ENCODE measurements at places on chromosomes 11 and 22. TPM values are rescaled to one million over a fixed set of nuclear protein-coding genes. Genes with fewer than 3 reads are reported as not detected.

The KCTD14 gene
- total RNA-seq = not detected

The OR4A5 gene
- not detected for total RNA-seq

The TRPT1 gene
- 30.8 TPM for total RNA-seq

The IL10RA gene
- 286 TPM for total RNA-seq

The GUCD1 gene
- 102 TPM for total RNA-seq

The BIK gene
- total RNA-seq = not detected

The TMEM191B gene
- 1.6 TPM for total RNA-seq

DNA sequence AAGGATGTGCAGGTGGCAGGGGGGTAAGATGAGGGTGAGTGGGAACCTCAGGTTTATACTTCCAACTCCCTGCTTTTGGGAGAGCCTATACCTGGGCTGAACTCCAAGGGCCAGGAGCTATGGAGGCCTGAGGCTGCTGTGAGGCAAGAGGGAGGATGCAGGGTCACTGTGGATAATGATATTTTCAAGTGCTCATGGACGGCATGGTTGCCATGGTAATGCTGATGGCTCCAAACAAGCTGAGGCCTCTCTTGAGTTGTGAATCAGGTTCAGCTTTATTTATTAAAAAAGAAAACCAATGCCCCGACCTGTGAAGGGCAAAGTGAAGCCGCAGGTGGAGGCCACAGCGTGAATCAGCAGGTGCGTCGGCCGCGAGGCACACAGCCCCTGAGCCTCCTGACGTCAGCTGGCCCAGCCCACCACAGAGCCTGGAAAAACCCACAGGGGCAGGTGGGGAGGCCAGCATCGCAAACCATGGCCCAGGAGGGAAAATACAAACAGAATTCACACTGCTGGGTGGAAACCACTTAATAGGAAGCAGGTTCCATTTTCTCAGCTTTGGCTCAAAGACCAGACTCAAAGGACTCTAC lies 17.4 kb upstream of the CREB3L1 start:
- DNase-seq = no peak

- DNase-seq = no peak
These were observed 8.2 kb upstream of the PLA2G3 start for GRCh38 chr22:31148488-31148887.

DNA sequence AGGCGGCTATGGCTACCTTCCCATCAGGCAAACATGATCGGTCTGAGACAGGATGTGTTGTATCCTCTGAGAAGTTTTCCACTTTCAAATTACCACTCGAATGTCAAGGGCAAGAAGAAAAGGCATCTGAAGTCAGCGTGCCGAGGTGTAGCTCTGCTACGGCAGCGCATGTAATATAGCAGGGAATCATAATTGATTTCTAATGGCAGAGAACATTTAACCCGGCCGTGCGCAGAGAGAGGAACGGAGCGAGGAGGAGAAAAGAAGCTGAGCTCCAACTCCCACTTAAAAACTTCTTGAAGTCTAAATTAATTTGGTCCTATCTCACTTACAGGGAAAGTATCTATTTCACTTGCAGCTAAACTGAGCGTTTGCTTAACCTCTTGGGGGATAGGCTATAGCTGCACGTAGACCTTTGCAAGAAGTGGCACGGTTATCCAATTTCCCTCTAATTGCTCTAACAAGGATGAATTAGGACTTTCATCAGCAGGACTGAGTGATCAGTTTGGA lies 137.3 kb upstream of the KIRREL3 start:
- DNase-seq = no peak

DNA sequence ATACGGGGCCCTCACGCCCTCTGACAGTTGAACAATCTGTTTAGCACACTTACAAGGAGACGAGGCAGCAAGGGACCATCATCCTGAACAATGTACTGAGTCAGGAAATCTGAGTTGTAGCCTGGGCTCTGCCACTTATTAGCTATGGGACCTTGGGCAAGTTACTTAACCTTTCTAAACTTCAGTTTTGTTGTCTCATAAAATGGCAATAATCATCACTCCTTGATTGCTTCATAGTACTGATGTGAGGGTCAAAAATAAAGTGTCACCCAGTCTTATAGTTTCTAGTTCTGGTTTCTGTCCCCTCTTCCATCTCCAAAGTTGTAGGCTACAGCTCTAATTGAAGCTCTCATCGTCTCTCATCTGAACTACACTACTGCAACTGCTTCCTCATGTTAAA lies 46.7 kb downstream of the RELT start:
- no peak for DNase-seq

- no peak for DNase-seq
These were observed 46.6 kb upstream of the RCN1 start for GRCh38 chr11:32044158-32044863.

DNA sequence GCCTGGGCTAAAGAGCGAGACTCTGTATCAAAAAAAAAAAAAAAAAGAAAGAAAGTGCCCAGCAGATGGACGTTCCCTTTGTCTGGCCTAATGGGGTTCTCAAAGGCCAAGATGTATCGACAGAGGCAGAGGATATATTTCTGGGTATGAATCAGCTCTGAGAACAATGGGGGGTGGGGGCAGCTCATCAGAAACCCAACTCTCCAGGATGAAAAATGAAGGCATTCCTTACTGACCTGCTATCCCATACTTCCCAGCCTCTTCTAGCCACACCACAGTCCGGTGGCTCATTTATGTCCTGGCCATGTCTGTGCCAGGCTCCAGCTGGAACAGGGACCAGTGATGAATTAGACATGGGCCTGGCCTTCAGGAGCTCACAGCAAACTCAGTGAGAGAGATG lies 15.2 kb upstream of the POLD3 start:
- no peak for DNase-seq

DNA sequence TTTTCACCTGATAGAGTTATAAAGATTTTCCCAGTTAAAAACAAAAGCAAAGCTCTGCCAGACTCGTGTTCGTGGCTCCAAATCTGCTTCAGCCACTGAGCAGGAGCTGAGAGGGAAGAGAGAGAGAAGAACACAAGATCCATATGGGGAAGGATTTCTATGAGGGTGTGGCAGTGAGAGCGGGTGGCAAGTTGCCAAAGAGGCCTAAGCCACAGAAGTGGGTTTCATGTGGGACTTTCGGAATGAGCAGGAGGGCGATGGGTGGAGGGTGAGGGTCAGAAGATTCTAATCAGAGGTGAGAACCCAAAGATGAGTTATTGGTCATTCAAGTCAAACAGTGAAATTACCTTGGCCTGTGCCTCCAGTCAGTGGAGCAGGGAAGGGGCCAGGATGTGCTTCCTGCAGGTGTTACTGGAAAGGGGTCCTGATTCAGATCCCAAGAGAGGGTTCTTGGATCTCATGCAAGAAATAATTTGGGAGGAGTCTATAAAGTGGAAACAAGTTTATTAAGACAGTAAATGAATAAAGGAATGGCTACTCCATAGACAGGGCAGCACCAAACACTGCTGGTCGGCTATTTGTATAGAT lies 40.5 kb upstream of the TOP3B start:
- no peak for DNase-seq

DNA sequence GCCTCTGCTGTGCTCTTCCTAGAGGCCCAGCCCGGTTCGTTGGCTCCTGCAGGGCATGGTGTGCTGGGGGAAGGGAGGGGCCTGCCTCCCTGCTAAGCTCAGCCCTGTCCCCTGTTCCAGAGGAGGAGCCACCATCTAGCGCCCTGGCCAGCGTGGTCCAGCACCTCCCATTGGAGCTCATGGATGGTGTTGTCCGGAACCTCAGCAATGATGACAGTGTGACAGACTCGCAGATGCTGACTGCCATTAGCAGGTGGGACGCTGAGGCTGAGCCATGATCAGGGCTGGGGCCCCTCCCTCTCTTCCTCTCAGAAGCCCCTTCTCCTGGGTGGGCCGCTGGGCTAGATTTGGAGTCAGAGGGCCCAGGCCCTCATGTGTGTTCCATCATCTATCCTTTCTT lies 9.1 kb downstream of the USP35 start:
- no peak for DNase-seq

DNA sequence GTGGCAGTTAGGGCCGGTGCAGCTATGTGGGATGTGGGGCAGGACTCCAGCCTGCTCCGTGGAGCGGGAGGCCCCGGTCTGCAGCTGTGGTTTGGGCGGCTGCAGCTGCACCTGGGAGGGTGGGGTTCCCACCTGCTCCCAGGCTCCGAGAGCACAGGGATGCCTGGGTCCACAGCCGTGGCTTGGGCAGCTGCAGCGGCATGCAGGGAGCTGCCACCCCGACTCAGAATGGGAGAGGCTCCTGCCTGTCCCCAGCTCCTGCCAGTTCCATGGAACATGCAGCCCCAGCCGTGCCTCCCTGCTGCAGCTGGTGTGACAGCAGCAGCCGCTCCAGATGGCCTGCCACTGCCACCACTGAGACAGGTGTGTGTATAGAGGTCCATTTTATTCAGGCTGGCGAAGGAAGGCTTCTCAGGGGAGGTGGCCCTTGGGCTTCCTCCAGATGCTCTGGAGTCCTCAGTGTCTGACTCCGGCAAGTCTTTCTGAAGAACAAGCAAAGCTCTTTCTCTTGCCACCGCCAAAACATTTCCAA lies 21.8 kb upstream of the UPK3A start:
- no peak for DNase-seq

- DNase-seq = peak; percentile 80
These were observed 27.4 kb upstream of the ST14 start for GRCh38 chr11:130131961-130132850.

DNA sequence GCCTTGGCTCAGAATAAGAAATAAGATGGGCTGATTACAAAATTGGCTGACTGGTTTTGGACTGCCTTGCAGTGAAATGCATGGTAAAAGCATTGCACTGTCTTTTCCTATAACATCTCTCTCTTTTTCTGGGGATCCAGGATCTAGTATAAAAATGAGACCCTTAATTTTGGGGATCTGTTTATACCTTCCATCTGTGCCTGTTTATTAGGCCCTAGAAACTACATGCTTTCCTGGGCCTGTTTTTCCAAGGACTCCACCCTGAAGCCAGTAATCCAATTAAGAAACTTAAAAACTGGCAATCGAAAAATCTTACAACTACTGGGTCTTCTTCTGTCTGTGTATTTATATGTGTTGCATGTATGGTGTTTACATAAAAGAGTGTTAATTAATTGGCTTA lies 14.5 kb downstream of the HORMAD2 start:
- DNase-seq = no peak

DNA sequence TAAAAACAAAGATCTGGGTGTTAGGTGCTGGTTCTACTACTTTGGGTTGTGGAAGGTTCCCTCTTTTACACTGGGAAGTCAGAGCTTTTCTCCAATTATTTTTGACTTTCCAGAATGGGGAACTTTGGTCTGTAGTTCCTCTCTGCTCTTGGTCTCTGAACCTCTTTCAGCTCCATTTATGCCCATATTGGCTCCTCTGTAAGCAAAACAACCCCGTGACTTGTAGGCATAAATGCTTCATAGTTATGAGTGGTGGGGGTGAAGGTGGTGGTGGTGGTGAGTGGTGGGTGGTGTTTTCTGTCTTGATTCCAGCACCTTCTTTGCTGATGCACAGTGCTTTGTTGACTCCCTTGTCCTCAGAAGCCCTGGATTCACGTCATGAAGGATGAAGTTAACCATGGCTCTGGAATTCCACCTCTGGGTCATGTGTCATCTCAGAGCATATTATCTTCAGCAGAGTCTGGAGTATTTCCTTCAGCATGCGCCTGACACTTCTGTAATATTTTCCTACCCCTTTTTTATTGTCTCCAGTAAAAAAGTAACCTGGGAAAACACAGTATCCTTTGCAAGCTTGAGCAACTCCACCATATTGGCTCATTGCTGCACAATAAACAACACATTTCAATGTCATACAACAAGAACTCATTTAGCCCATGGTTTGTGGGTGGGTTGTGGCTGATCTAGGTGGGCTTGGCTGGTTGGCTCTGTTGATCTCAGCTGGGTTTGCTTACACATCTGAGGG lies 24.1 kb upstream of the GRK3 start:
- DNase-seq = no peak

GRCh38 chr22:44326491-44326885 lies 13.7 kb upstream of the SHISAL1 start:
- no peak for DNase-seq

- no peak for DNase-seq
These were observed 24.5 kb downstream of the ASCC2 start for GRCh38 chr22:29813563-29813962.

DNA sequence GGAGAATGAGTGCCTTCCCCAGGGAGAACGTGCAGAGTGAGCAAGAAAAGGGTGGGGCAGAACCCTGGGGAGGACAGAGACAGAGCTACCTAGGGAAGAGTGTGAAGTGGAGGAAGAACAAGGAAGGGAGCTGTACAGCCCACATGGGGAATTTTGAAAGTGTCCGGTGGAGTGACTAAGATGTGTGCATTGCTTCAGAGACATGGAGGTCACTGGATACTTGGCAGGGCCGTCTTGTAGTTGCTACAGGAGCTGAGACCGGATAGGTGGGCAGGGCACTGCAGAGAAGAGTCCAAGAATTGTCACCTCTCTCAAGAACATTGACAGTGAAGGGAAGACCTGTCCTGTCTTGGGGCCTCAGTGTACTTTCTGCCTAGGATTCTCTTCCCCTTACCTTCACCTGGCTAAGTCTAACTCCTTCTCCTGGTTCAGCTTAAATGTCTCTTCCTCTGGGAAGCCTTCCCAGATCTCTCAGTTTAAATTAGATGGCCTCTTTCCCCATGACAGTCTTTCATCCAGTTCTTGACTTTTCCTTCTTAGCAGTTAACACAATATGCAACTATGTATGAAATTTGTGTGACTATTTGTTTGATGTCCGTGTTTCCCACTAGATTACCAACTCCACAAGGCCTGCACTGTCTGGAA lies 9.2 kb upstream of the P2RY6 start:
- no peak for DNase-seq

DNA sequence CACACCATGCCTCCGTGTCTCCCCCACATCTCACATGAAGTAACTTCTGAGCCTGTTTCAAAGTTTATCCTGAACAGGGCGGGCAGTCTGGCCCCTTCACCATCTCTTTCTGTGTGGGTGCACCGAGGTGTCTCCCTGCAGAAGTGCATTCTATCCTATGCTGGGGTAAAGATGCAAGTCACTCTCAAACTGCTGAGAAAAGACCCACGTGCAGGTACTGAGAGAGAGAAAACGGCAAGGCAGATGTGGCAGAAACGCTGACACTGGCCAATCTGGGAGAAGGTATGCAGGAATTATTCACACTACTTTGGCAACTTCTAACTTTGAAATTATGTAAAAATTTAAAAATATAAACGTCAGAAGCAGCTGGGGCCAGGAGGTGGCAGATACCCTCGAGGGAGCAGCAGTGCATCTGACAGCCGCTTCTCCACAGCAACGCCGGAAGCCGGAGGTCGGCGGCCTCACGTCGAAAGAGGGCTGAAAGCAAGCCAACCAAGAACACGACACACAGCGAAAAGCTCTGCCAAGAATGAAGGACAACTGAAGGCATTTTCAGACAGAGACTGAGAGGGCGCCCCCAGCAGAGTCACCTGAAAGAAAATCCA lies 34.2 kb upstream of the MOB2 start:
- no peak for DNase-seq

Data from natural killer cell (primary cell).